ENCODE measurements at places on chromosomes 7 and 10. TPM values are rescaled to one million over a fixed set of nuclear protein-coding genes. Genes with fewer than 3 reads are reported as not detected.

DNA sequence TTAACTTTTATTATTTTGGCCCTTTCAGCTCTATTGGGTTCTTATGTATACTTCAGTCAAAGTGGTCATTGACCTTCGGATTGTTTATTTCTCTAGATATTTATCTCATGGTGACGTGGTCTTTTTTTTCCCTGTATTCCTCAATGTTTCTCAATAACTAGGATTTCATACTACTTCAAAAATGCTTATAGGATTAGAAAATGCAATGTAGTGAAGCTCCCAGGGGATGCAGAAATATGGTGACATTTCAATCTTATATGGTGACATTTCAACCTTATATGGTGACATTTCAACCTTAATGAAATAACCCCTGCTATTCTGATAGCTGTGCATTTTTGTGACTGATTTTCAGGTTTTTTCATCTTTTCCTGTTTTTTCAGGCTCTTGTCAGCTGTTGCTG is 51.4 kb downstream of the CHRM2 start:
- H3K36me3 ChIP-seq = no peaks in the 10 kb centered on the region
- no peak for DNase-seq
- no peak overlapping the region for H3K27ac ChIP-seq
- no peaks in the 10 kb centered on the region for H3K27me3 ChIP-seq

- no peak for DNase-seq
- H3K27ac ChIP-seq = no peak overlapping the region
- no peak overlapping the region for H3K4me3 ChIP-seq
- H3K27me3 ChIP-seq = no peaks in the 10 kb centered on the region
These were observed 25.5 kb upstream of the HPS1 start for GRCh38 chr10:98472196-98472595.

DNA sequence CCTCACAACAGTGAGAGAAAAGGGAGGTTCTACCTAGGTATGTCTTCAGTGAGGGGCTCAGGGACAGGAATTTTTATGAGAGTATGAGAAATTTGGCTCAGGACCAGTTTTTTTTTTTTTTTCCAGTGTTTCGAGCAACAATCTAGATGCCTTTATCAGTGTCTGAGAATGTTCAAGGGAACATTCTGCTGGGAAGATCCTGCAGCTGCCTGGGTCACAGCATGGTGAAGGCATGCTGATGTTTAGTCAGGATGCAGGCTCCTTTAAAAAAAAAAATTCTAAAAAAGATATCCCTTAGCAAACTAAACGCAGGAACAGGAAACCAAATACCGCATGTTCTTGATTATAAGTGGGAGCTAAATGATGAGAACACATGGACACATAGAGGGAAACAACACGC is 31.0 kb downstream of the SBDS start:
- H3K27me3 ChIP-seq = no peaks in the 10 kb centered on the region
- no peak overlapping the region for H3K4me3 ChIP-seq
- H3K36me3 ChIP-seq = no peaks in the 10 kb centered on the region

Gene EPDR1
- total RNA-seq = 37.8 TPM

Gene SLC18A2
- 0.73 TPM for total RNA-seq

- peaks cover 7% of the 10 kb centered on the region for H3K36me3 ChIP-seq
- no peak overlapping the region for H3K27ac ChIP-seq
- no peaks in the 10 kb centered on the region for H3K27me3 ChIP-seq
- H3K4me3 ChIP-seq = no peak overlapping the region
These were observed 18.7 kb downstream of the ZNF786 start for GRCh38 chr7:149071641-149072437.

Gene AKR1C1
- 24.1 TPM for total RNA-seq

GRCh38 chr7:137944168-137944567 is 57.7 kb downstream of the CREB3L2 start:
- no peak overlapping the region for H3K27ac ChIP-seq
- H3K4me1 ChIP-seq = no peaks in the 10 kb centered on the region
- no peak for DNase-seq
- H3K36me3 ChIP-seq = no peaks in the 10 kb centered on the region
- no peak overlapping the region for H3K4me3 ChIP-seq
- no peaks in the 10 kb centered on the region for H3K27me3 ChIP-seq

GRCh38 chr10:35096312-35096711 is 6.2 kb upstream of the CUL2 start:
- H3K27me3 ChIP-seq = no peaks in the 10 kb centered on the region
- H3K27ac ChIP-seq = no peak overlapping the region
- no peaks in the 10 kb centered on the region for H3K36me3 ChIP-seq

Gene ZNF775
- 5.7 TPM for total RNA-seq

Gene GOLGA7B
- total RNA-seq = 3.2 TPM

- no peak for DNase-seq
- H3K27ac ChIP-seq = no peak overlapping the region
- no peaks in the 10 kb centered on the region for H3K27me3 ChIP-seq
- H3K36me3 ChIP-seq = no peaks in the 10 kb centered on the region
- H3K4me1 ChIP-seq = peaks cover 4% of the 10 kb centered on the region
These were observed 162.6 kb downstream of the KLF6 start for GRCh38 chr10:3622427-3622826.

- DNase-seq = no peak
- no peak overlapping the region for H3K4me3 ChIP-seq
- no peaks in the 10 kb centered on the region for H3K4me1 ChIP-seq
- no peaks in the 10 kb centered on the region for H3K36me3 ChIP-seq
- H3K27ac ChIP-seq = no peak overlapping the region
- no peaks in the 10 kb centered on the region for H3K27me3 ChIP-seq
These were observed 444.0 kb upstream of the MGMT start for GRCh38 chr10:129023082-129023481.

GRCh38 chr7:114862406-114862805 is 59.5 kb upstream of the MDFIC start:
- no peaks in the 10 kb centered on the region for H3K4me1 ChIP-seq
- DNase-seq = no peak
- H3K27me3 ChIP-seq = no peaks in the 10 kb centered on the region
- no peaks in the 10 kb centered on the region for H3K36me3 ChIP-seq
- no peak overlapping the region for H3K4me3 ChIP-seq

DNA sequence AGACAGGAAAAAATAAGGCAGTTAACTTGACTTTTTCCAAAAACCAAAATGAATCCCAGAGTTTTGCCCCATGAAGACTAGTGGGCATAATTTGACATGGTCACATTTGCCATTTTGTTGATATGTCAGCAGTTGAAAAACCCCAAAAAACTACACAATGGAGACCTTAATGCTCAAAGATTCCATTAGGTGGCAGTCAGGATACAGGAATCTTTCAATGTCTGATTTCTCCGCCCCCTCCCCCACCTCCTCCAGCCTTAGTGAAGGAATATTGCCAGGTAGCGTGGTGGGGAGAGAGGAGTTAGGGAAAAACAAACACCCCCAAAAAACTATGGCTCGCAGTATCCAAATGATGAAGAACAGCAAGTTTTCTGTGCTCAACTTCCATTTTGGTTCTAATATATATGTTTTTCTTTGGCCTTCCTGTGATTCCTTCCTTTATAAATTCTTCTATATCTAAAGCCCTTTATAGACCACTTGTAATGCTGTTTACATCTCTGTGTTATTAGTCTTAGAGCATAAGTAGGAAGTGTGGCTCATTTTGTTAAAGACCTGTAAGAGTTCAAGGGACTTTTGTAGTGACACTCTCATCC is 6.7 kb upstream of the SMNDC1 start:
- no peaks in the 10 kb centered on the region for H3K36me3 ChIP-seq
- H3K27me3 ChIP-seq = no peaks in the 10 kb centered on the region
- no peak overlapping the region for H3K27ac ChIP-seq
- DNase-seq = no peak
- no peaks in the 10 kb centered on the region for H3K4me1 ChIP-seq

- H3K27me3 ChIP-seq = no peaks in the 10 kb centered on the region
- no peaks in the 10 kb centered on the region for H3K36me3 ChIP-seq
- H3K4me3 ChIP-seq = no peak overlapping the region
These were observed 44.1 kb upstream of the ATP6V0A4 start for GRCh38 chr7:138842111-138842510.

- no peaks in the 10 kb centered on the region for H3K4me1 ChIP-seq
- H3K36me3 ChIP-seq = no peaks in the 10 kb centered on the region
- no peaks in the 10 kb centered on the region for H3K27me3 ChIP-seq
- H3K4me3 ChIP-seq = no peak overlapping the region
These were observed 97.7 kb downstream of the PARD3 start for GRCh38 chr10:34717429-34717828.

DNA sequence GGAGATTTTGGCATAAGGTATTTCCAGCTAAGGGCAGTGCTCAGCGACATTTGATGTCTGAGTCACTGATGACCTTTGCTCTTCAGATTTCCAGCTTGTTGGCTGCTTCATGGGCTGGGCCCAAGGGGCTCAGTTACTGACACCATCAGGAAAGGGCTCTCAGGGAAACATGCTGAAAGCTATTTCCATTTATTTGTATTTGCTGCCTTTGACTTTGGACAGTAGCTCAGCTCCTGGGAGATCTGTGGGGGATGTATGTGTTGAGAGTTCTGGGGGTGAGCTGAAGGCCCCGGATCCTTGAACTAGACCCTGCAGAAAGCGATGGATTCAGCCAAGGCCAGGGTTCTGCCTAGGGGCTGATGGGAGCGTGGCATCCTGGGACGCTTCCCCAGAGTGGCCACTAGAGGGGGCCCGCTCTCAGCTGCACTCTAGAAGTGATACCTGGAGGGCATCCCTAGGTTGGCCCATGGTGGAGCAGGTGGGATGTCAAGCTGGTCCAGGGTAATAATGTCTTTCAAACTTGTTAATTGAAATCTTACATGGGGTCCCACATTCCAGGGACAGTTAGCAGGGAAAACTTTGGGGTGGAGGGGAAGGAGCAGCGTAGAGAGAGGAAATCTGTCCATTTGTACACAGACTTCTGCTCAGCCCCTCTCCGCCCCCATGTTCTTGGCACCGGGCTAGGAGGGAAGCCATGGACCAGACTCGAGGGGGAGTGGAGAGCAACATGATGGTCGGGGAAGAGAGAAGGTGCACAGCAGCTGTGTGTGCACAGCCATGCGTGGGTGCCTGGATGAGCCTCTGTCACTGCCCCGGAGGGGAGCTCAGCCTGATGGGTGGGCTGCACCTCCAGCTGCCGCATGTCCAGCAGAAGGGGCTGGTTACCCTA is 3.0 kb upstream of the BTBD16 start:
- H3K27me3 ChIP-seq = no peaks in the 10 kb centered on the region
- DNase-seq = no peak
- no peak overlapping the region for H3K27ac ChIP-seq
- H3K4me1 ChIP-seq = no peaks in the 10 kb centered on the region

Gene MEOX2
- 19.7 TPM for total RNA-seq

Gene TMUB1
- total RNA-seq = 36.1 TPM

Gene MARCHF5
- total RNA-seq = 31.8 TPM

- H3K27me3 ChIP-seq = no peaks in the 10 kb centered on the region
- no peak for DNase-seq
- H3K4me3 ChIP-seq = no peak overlapping the region
- H3K4me1 ChIP-seq = no peaks in the 10 kb centered on the region
These were observed 215.3 kb downstream of the KIF20B start for GRCh38 chr10:89916468-89917215.

DNA sequence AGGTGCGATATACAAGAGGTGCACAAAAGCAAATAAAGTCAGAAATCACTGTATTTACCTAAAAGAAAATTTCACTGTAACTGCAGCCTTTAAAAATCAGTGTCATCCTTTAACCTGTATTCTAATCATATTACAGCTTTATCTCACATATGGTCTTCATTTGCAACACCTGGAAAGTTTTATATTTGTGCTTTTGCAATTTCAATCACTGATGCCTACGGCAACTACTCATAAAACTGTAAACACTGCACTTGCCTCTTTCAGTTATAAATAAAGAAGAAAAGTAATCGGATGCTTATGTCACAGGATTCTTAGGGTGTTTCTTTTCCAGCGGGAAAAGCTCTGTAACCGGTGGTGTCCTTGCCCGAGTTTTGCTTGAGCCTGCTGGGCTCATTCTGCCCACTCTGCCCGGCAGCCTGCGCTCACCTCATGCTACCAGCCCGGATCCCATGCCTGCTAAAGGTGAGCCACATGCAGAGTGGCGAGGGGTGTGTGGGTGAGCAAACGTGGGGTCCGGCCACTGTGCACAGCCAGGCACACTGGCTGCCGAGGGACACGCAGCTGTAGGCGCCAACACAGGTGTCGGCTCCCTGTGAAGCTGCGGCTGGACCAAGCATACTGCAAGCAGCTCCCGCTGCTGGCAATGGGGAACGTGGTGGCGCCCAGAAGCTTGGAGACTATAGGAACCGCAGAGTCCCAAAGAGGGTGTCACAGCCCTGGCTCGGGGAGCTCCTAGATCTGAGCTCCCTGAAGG is 56.3 kb upstream of the ABCB5 start:
- DNase-seq = no peak
- no peak overlapping the region for H3K4me3 ChIP-seq
- H3K27me3 ChIP-seq = no peaks in the 10 kb centered on the region
- no peaks in the 10 kb centered on the region for H3K4me1 ChIP-seq
- no peak overlapping the region for H3K27ac ChIP-seq

Gene SPDYE11
- total RNA-seq = not detected

Gene BAIAP2L1
- 11.0 TPM for total RNA-seq

DNA sequence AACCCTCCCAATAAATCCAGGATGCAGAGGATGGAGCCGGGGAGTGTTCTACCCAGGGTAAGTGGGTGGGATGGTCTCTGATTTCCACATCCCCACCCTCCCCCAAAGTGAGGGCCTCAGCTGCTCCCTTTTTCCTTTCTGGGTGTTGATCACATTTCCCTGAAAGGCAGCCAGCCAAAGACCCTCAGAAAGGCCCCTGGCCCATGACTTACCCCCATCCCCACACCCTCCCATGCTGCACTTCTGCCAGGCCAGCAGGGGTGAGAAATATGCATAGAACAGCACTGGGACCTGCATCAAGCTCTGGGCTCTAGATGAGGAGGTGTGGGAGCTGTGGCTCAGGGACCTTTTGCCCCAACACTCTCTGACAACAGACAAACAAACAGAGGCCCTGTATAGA is 927.3 kb upstream of the ZNF722 start:
- no peaks in the 10 kb centered on the region for H3K36me3 ChIP-seq
- H3K4me1 ChIP-seq = no peaks in the 10 kb centered on the region

DNA sequence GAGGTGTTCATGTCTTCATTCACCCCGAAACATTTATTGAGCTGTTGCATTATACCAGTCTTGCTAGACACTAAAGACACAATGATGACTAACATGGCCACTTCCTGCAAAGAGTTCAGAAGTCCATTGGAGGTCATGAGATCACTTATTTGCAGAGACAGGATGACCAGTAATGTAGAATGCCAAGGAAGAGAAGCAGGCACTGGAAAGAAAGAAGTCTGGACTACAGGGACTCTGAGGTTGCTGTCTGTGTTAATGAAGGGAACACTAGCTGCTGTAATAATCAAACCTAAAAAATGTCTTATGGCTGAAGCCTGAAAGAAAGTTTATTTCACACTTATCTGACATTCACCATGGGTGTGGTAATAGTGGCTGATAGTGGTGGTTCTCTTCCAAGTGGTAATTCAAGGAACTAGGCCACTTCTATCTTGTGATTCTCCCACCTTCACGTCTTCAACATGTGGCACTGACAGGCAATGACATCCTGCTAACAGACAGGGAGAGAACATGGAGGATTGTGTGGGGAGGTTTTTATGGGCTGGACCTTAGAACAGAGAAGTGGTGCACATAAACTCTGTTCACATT is 89.2 kb upstream of the MKLN1 start:
- H3K36me3 ChIP-seq = no peaks in the 10 kb centered on the region
- no peak overlapping the region for H3K27ac ChIP-seq
- DNase-seq = no peak

Gene TAS2R5
- total RNA-seq = 2.0 TPM
